ENCODE measurements at places on chromosomes 2 and 18.

- DNase-seq = no peak
Observed at GRCh38 chr18:63940008-63940407, 9.1 kb upstream of the HMSD start.

DNA sequence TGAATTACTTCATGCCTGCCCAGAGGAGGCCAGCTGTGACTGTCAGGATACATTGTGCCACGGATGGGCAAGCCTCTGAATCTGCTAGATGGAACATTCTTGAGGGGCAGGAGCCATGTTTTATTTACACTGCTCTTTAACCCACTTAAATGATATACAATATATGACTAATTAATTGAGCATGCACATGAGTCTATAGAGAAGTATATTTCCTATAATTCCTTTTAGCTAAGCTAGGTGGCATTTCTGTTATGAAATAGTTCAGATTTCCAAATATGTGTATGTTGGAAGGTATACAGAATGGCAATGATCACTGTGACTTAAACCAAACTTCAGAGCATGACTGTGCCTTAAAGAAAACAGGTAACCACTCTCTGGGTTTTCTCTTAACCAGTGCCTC is 131.7 kb downstream of the RAB3GAP1 start:
- DNase-seq = no peak

- no peak for DNase-seq
Observed at GRCh38 chr2:98455494-98455976, 10.9 kb downstream of the INPP4A start.

DNA sequence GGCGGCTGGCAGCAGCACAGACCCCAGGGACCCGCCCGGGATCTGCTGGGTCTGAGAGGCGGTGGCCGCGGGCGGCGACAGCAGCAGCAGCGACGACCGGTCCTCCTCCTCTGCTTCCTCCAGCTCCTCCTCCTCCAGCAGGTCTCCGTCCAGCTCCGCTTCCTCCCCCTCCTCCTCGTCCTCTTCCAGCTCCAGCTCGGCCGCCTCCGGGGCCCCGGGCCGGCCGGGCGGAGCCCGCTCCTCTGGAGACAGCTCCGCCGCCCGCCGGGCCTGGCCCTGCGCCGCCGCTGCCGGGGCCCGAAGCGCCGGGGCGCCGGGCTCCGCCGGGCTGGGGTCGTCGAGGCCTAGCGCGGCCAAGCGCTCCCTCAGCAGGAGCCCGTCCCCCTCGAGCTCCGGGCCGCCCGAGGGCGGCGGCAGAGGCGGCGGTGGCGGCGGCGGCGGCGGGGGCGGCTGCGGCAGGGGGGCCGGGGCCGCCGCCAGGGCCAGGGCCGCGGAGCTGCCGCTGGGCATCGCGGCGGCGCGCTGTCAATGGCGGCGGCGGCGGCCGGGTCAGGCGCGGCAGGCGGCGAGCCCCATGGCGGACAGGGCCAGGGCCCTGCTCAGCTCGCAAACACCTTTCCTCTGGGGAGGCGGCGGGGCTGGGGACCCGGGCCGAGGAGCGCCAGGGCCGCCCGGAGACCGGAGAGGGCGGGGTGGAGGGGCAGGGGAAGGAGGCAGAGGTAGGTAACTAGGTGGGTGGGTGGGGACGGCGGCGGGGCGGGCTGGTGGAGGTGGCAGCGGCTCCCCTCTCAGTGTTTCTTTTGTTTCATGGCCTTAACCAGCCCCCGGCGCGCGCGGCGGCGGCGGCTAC is 445 bp downstream of the MEX3C start:
- DNase-seq = peak; percentile 20

DNA sequence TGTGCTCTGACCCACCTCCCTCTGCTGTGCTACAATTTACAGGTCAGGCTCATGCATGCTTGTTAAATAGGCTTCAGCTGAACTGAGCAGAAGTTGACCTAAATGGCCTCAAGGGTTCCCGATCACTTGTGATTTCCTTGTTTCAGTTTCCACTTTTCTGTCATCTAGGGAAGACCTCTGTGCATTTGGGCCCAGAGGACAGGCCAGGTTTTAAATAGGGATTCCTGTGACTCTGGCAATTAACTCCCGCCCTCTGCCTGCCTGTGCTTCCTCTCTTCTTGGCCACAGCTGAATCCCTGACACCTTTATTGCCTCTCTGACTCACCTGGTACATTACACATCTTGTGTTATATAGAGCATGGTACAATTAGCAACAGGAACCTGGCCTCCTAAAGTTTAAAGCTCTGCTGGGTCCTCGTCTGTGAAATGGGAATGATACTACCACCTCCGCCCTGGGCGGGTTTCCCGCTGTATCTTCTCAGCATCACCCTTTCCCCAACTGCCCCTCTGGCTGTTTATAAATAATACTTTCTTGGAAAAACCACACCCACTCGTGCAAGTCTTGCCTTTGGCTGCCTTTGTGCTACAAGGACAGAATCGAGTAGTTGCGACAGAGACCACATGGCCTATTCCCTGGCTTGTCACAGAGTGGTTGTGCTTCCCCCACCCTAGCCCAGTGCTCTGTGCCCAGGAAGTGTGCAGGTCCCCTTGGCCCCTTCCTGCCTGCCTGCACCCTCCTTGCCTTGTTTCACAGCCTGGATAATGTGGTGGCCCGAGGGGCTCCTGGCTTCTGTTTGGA is 7.9 kb downstream of the CABLES1 start:
- peak; percentile 24 for DNase-seq

DNA sequence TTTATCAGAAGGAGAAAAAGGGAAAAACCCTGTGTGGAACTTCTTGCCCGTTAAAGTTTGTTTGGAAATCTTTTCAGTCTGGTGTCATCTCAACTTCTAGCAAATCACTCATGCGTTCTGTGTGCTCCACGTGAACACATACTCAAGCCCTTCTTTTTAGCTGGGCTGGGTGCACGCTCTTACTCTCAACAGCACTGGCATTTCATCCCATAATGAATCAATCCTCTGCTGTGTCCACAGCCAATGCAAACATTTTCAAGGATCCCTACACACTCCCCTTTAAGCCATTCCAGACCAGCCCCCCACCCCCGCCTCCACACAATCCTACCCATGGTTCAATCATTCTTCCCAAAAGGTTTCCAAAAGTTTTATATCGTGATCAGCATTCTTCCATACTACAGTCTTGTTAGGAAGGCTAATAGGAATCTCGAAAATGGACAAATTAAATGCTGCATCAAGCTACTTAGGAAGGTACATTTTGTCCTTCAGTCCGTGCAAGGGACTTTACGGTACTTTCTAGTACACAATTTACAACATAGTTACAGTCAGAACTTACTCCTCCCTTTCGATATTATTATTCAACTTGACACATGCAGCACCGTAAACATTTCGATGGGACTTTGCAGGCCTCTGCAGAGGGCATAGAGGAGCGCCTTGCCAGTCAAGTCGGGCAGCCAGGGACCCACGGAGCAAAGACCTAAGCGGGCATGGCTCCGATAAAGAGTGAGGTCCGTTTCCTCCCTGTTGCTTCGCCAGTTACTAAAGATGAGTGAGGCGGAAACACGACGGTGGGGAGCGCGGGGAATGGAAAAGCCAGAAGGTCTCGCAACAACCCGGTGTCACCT is 1.4 kb downstream of the PTGR3 start:
- no peak for DNase-seq

DNA sequence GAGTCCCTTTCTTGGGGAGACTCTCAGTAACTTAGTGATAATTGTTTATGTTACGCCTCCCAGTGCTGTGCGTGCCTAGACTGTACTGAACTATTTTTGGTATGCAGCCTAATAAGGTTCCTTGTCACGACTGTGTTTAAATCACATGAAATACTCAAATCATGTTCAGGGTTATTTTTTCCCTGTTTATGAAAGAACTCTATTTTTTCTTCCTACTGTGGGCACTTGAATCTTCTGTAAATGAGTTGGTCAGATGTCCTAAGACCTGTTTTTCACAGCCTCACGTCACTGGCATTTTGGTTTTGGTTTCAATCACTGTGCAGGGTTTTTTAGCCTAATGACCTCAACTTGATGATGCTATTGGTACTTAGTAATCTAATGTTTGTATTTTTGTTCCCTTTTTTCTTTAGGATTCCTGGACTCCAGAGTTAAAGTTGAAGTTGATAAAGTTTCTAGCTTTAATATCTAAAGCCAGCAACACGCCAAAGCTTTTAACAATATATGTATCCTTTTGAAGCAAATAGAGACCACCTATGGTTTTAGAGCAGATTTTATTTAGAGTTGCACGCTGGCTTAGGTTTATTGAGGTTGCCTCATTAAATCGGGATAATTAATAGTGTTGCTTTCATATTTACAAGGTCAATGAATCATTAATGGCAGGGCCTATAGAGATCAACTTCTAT is 24.0 kb downstream of the ARMC9 start:
- DNase-seq = no peak
